ENCODE measurements at places on chromosomes 16 and 17. TPM values are rescaled to one million over a fixed set of nuclear protein-coding genes. Genes with fewer than 3 reads are reported as not detected.

Gene TMC8
- total RNA-seq = 19.8 TPM

Gene TBC1D3K
- total RNA-seq = not detected

Gene HSD17B1
- 1.8 TPM for total RNA-seq

Gene TMEM238L
- total RNA-seq = 25.2 TPM

Gene TMC7
- 0.87 TPM for total RNA-seq

Gene TOP2A
- total RNA-seq = 8.2 TPM

Gene TMED6
- total RNA-seq = 31.9 TPM

Gene CD300LB
- total RNA-seq = not detected

Gene KDM8
- 5.2 TPM for total RNA-seq

Gene SLX4
- total RNA-seq = 5.1 TPM

Gene HES7
- total RNA-seq = not detected

Gene CCL17
- total RNA-seq = not detected

Gene CYGB
- total RNA-seq = 35.9 TPM

GRCh38 chr17:17028059-17028877, 14.0 kb upstream of the MPRIP start:
- no peaks in the 10 kb centered on the region for H3K36me3 ChIP-seq
- no peaks in the 10 kb centered on the region for H3K27me3 ChIP-seq
- H3K4me3 ChIP-seq = no peak overlapping the region
- peak; percentile 92 for DNase-seq
- peaks cover 20% of the 10 kb centered on the region for H3K4me1 ChIP-seq

GRCh38 chr17:21511363-21512195, 135.4 kb downstream of the KCNJ12 start:
- peak; percentile 94 for DNase-seq
- H3K27ac ChIP-seq = peak overlapping the region; percentile 57
- H3K36me3 ChIP-seq = no peaks in the 10 kb centered on the region
- H3K4me1 ChIP-seq = peaks cover 24% of the 10 kb centered on the region
- H3K27me3 ChIP-seq = peaks cover 6% of the 10 kb centered on the region
- peak overlapping the region; percentile 53 for H3K4me3 ChIP-seq

DNA sequence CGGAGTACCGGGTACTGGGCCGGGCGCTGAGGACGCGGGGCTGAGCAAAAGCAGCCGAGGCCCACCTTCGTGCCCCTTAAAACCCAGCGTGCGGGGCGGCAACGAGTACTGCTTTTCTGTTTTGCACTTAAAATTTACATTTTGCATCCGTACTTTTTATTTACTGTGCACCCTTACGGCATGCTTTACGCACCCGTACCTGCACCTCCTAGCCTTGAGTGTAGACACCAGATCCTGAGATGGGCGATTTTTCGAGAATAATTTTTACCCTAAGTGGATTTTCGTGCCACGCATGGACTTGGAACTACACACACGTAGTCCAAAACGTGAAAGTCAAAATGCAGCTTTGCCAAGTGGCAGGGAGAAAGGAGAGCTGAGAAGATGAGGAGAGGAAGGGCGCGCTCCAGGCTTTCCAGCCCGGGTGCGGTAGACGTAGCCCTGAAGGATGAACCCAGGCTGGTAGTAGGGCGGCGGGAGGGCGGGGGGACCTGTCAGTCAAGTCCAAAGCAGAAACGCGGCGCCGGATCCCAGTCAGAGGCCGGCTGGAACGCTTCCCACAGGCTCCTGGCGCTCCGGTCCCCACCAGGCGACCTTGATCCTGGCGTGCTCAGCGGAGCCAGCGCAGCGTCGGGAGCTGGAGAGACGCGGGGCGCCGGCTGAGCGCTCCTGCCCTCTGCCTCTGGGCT, 1.2 kb upstream of the CBLN1 start:
- H3K4me3 ChIP-seq = peak overlapping the region; percentile 58
- peaks cover 76% of the 10 kb centered on the region for H3K27me3 ChIP-seq
- H3K27ac ChIP-seq = no peak overlapping the region
- peaks cover 19% of the 10 kb centered on the region for H3K4me1 ChIP-seq

DNA sequence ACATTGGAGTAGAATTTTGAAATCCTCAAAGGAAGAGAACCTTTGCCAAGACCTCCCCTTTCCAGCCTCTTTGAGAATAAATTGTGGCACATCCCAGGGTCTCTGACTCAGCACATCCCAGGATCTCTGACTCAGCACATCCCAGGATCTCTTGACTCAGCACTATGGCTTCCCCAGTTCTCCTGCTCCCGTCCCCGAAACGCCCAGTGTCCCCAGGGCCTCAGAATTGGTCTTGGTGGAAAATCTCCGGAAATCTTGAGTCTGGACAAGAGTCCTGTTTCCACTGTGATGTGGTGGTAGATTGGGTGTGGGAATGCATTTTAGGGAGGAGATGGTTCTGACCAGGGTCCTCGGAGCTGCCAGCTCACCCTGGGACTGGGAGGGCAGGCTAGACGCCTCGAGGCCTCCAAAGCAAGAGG, 19.2 kb downstream of the PLXDC1 start:
- DNase-seq = no peak
- H3K4me3 ChIP-seq = no peak overlapping the region

- DNase-seq = peak; percentile 19
- no peak overlapping the region for H3K4me3 ChIP-seq
- H3K27ac ChIP-seq = no peak overlapping the region
- H3K4me1 ChIP-seq = no peaks in the 10 kb centered on the region
- no peaks in the 10 kb centered on the region for H3K27me3 ChIP-seq
Observed at GRCh38 chr16:65908568-65908967, 457.9 kb upstream of the CDH5 start.

GRCh38 chr16:67458121-67458641, 22.8 kb downstream of the ATP6V0D1 start:
- H3K36me3 ChIP-seq = no peaks in the 10 kb centered on the region
- peak overlapping the region; percentile 69 for H3K27ac ChIP-seq
- H3K4me1 ChIP-seq = peaks cover 88% of the 10 kb centered on the region

GRCh38 chr17:77422748-77423113, 282.0 kb downstream of the SEC14L1 start:
- no peaks in the 10 kb centered on the region for H3K36me3 ChIP-seq
- peaks cover 97% of the 10 kb centered on the region for H3K4me1 ChIP-seq
- no peak for DNase-seq

GRCh38 chr17:11682646-11683045, 84.4 kb downstream of the DNAH9 start:
- H3K27me3 ChIP-seq = no peaks in the 10 kb centered on the region
- DNase-seq = no peak
- no peak overlapping the region for H3K27ac ChIP-seq

DNA sequence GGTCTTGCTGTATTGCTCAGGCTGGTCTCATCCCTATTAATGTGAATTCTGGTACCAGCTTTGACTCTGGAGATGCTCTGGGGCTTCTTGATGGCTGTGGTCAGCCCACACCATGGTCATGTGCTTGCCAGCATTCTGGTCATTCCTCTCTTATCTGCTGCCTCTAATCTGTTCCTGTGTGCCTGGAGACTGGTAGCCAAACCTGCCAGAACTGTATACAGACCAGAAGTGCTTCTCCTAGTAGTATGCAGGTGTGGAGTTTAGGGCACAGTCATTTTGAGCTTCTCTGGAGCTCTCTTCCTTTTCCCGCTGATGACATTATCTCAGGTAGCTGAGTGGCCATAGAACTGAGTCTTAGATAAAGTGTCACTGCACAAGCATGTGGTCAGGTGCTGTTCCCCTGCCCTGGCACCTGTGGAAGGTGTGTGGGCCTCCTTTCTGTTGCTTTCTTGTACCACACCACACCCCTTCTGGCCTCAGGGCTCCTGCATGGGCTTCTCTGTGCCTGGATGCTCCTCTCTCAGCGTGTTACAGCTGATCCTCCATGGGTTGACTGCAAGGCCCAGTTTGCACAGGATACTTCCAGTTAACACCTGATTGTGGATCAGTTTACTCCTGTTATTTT, 162.7 kb downstream of the SPECC1 start:
- no peak overlapping the region for H3K27ac ChIP-seq
- no peak for DNase-seq
- no peaks in the 10 kb centered on the region for H3K36me3 ChIP-seq
- peaks cover 14% of the 10 kb centered on the region for H3K4me1 ChIP-seq
- no peak overlapping the region for H3K4me3 ChIP-seq

DNA sequence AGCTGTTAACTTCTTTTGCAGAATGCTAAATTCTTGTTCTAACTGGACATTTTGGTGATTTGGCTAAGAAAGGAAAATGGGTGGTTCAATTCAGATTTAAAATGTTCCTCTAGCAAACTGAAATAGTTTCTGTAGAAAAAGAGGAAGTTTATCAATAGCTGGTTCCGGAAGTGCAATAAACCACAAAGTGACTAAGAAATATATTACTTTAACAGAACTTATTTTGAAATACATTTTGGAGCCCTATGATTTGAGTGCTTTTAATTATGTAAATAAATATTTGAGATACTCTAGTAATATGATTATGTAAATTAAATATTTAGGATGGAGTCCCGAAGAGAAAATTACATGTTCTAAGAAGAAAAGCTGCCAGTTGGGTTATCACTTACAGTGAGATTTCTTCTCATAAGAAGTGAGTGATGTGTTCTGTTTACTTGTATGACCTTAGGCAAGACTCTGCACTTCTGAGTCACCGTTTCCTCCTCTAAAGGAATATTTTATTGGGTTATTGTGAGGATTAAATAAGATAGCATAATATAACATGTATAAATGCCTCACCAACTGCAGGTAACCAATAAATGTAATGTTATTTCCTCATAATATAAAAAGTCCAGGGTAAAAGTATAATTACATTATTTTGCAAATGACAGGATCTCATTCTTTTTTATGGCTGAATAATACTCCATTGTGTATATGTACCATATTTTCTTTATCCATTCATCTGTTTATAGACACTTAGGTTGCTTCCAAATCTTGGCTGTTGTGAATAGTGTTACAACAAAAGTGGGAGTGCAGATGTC, at the start of gene EVI2B:
Gene EVI2B, minus strand, starts transcription at position 73 of the 800 bp plus-strand sequence. CDS start 8,445 bp downstream, outside the sequence.
- peak within 1 kb of the TSS; percentile 33 for H3K4me3 ChIP-seq
- H3K27ac ChIP-seq = peak within 1 kb of the TSS; percentile 65
- H3K36me3 ChIP-seq = no peaks in the 10 kb centered on the region
- H3K27me3 ChIP-seq = no peaks in the 10 kb centered on the region
- H3K4me1 ChIP-seq = no peaks in the 10 kb centered on the region
